ENCODE measurements at places on chromosomes 12 and 14.

DNA sequence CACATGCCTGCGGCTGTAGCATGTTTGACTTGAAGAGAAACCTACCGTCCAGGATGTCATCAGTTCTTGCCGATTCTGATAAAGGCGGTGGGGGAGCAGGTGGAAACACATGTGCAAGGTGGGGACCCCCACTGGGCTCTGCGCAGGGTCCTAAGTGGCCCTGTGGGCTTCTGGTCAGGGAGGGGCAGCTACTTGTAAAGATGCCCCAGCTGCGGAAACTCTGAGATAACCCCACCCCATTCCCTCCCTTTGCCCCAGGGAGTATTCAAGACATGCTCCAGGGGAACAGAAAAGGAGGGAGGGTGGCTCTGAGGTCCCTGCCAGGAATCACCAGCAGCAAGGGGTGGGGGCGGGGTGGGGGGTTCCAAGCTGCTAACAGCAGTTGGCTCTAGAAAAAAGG, 67.6 kb downstream of the PIWIL1 start:
- no peak for DNase-seq

- DNase-seq, result no peak
Observed at GRCh38 chr14:59200195-59200594, 11.7 kb downstream of the DAAM1 start.

DNA sequence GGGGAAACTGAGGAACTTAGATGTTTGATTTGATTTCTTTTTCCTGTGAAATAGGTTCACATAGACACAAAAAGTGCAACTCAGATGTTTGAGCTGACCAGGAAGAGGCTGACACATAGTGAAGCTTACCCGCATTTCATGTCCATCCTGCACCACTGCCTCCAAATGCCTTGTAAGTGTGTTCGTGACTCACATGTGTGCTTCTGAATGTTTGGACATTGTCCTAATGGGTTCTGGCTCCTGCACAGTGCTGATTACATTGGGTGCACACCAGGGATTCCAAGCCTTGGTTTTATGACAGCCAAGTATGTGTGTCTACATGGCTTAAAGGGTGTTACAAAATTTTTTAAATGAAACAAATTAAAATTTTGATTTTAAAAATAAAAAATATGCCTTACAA, 137.4 kb downstream of the DAAM1 start:
- no peak for DNase-seq

DNA sequence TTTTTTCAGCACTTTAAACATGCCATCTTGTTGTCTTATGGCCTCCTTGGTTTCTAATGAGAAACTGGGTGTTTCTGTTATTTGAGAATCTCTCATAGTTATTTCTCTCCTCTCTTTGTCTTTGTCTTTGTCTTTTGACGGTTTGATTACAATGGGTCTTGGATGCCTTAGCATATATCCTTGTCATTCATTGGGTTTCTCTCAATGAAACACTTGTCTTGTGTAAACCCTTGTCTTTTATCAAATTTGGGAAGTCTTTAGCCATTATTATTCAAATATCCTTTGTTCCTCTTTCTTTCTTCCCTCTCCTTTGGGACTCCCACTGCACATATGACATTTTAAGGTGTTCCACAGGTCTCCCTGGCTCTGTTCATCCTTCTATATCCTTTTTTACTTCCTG, 373.5 kb upstream of the TBX3 start:
- no peak for DNase-seq

GRCh38 chr14:100616854-100617409, 29.7 kb upstream of the BEGAIN start:
- DNase-seq, result no peak

DNA sequence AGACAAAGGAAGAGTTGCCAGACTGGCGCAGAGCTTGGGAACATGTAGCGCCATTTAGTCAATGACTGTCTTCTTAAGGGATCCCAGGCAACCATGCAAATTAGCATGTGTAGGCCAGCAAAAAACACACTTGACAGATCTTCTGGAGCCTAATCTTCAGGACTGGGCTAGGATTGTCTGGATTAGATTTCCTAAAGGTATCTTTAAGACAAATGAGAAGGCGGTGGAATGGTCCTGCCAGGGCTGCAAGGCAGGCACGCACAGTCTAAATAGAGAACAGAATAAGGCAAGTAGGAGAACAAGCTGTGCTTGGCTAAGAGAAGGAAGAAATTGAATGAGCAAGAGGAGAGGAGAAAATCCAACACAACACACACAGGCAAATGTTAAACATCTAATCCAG, 80.0 kb downstream of the CIT start:
- no peak for DNase-seq

DNA sequence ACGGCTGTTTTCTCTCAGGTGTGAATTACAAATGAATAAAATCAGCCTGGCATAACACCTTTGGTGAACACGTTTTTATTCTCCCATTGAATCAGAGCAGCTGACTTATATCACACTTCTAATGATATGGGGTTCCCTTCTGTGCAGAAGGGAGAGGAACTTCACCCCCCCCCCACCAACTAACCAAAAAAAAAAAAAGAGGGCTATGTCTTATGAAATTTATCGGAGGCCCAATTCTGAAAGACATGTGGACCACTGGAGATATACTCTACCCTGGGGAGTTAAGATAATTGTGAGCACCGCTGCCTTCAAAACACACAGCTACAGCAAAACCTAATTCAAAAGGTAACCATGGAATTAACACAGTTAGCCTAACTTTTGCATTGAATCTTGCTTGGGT, 4.6 kb downstream of the BCL11B start:
- no peak for DNase-seq

DNA sequence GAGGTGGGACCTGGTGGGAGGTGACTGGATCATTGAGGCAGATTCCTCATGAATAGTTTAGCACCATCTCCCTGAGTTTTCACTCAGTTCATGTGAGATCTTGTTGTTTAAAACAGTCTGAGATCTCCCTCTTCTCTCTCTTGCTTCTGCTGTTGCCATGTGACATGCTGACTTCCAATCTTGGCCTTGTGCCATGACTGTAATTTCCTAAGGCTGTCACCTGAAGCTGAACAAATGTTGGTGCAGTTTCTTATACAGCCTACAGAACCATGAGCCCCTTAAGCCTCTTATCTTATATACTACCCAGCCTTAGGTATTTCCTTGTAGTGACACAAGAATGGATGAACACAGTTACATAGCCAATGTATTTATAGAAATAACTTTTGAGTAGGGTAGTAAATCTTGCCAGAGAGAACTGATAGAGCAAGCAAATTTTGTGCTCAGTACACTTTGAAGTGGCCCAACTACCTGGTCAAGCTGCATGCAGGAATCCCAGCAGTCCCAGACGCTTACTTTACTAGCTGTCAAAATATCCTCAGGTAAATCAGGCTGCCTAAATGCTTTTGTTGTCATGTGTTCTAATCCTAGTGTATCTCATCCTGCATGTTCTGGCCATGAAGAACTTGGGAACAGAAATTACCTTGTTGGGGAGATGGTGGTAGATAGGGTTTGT, 445.6 kb upstream of the MIS18BP1 start:
- DNase-seq, result no peak

DNA sequence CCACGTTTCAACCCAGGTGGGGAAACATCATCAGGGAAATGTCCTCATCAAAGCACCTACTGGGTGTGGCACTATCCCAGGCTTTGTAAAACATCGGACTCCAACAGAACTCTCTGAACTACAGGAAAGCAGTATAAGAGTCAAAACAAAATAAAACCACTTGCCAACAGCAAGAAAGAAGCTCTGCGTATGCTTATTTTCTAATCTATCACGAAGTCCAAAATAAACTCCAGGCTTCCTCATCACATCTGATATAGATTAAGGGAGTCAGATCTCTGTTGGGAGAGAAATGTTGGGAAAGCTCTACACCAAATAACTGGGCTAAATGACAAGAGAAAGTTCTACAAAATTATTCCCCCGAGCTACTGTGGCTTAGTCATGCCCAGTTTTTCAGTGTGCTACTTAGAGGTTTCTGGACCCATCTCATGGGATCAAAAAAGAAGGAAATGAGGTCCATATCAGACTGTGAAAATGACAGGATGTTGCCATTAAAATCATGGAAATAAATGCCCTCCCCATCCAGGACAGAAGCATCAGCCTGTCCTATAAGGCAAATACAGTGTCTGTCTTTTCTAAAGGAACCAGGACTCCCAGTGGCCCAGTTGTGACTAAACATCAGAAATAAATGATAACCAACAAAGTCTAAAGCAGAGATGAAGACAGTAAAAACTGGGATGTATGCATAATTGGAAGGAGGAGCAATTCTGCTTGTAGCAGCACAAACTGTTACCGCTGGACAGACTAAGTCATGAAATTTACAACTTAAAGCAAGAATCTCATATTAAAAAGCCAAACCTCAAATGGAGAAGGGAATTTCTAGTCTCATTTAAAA, 149.5 kb downstream of the STXBP6 start:
- DNase-seq, result no peak

- peak; percentile 63 for DNase-seq
Observed at GRCh38 chr12:91355150-91356006, 172.8 kb upstream of the DCN start.

- DNase-seq, result no peak
Observed at GRCh38 chr12:44511289-44511688, 364.8 kb downstream of the NELL2 start.

DNA sequence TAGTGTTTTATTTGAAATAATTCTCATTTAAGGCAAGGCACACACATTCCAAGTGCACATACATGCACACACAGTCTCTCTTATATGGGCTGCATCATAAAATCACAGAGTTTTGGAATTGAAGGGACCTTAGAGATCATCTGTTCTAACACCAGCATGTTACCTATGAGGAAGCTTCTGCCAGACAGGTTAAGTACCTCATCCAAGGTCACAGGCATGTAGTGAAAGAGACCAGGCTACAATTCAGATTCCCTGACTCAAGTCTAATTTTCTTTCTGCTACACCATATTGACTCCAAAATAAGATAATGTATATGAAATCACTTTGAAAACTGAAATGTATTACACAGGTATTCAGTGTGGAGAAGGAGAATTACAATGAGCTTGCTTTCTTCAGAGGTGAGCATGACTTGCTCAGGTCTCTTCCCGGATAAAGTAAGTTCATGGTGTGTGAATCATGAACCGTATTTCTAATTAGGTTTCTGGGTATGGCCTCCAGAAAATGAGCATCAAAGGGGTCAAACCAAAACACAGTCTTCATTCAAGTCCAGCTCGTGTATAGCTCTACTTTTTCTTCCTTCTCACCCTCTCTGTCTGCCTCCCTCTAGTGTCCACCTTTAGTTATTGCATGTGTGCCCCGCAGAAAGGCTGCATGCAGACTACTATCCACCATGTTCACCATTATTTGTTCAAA, 411.9 kb downstream of the FUT8 start:
- peak; percentile 66 for DNase-seq

- no peak for DNase-seq
Observed at GRCh38 chr12:63070709-63071108, 80.3 kb downstream of the AVPR1A start.

- DNase-seq, result no peak
Observed at GRCh38 chr12:32470936-32471470, 71.6 kb downstream of the FGD4 start.

- peak; percentile 22 for DNase-seq
Observed at GRCh38 chr14:55245657-55246268, 25.5 kb upstream of the FBXO34 start.

DNA sequence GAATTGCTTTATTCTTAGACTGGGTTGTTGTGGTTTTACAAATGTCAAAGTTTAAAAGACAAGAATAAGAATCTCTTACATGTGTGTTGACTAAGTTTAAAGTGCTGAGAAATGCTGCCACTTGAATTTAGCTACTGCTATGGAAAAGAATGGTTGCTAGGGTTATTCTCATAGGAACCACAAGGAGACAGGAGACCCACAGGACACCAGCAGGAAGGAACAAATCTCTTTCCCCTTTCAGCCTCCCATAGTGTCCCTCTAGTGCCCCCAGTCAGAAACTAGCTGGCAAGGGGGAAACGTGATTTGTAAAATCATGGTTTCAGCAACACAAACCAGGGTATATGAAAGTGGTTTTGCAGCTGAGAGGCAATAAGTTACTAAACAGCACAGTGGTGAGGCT, 102.7 kb downstream of the ST8SIA1 start:
- no peak for DNase-seq

DNA sequence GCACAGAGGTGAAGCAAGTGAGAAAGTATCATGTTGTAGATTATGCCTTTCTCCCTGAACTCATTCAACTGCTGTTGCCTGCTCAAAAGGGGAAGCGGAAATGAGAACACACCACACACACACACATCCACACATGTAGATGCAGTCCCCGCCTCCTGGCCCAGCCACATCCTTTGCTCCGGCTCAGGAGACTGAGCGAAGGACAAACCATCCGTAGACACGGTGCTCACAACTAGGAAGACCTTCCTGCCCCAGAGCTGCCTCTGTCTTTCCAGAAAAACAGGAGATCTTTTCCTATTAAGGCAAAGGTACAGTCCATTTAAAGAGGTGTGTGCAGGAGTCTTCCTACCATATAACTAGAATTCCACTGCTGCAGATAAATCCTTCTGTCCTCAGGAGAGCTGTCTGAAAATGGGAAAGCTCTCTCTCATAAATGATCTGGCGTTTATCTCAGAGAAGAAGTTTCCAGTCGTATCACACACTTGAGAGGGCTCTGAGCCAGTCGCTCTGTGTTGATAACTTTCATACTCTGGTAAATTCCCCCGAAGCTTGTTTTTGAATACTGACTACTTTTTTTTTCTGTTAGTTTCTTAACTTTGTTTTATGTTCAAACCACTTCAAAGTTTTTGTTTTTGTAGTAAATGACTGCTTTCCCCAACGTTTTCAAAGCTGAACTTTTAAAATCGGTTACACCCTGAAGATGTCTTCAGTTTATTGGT, at the start of gene TESPA1:
TSS of gene TESPA1 (minus strand) at position 105 of the 719 bp plus-strand sequence. CDS start 10,200 bp downstream, outside the sequence.
- no peak for DNase-seq

GRCh38 chr14:51616724-51617409, 34.8 kb upstream of the FRMD6 start:
- peak; percentile 54 for DNase-seq

GRCh38 chr12:20946732-20947131, 136.2 kb downstream of the SLCO1B3 start:
- peak; percentile 22 for DNase-seq

GRCh38 chr12:45368841-45369489, 153.1 kb downstream of the ANO6 start:
- peak; percentile 23 for DNase-seq

- DNase-seq, result no peak
Observed at GRCh38 chr12:15664491-15664890, 124.7 kb downstream of the EPS8 start.

GRCh38 chr14:26088275-26088674, 509.6 kb downstream of the NOVA1 start:
- DNase-seq, result no peak

- DNase-seq, result peak; percentile 27
Observed at GRCh38 chr12:123120452-123121166, 30.3 kb downstream of the PITPNM2 start.

- no peak for DNase-seq
Observed at GRCh38 chr14:92401561-92401960, 78.6 kb downstream of the SLC24A4 start.

Data from RKO (cell line).